ENCODE measurements at places on chromosomes 7 and 10.

GRCh38 chr7:152882576-152883310, 123.2 kb downstream of the ACTR3B start:
- DNase-seq = no peak

DNA sequence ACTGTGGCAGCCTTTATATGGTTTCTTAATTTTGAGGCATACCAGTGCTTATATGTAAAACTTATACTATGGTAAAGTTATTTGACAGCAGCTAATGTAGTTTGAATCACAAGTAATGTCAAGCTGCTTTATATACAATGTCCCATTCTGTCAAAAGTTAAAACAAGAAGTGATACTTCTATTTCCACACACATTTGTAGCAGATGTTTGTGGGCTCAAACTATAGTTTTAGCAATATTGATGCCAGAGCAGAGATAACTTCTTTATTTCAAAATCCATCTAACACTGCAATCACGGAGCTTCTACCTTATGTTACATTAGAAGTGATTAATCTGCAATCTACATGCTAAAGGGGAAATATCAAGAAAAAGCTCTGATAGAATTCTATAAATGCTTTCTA, 149.6 kb downstream of the ADK start:
- no peak for DNase-seq

DNA sequence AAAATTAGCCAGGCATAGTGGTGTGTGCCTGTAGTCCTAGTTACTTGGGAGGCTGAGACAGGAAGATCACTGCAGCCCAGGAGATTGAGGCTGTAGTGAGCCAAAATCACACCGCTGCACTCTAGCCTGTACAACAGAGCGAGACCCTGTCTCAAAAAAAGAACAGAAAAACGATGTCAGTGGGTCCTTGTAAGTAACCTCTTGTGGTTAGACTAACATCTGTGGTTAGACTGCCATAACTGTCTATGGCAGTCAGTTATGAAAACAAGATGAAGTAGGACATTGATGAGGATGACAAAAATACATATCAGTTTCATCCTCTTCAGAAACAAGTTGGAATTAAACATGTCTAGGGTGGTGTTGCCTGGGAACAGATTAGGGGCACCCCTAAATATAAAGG, 53.3 kb downstream of the AKAP9 start:
- DNase-seq = no peak

DNA sequence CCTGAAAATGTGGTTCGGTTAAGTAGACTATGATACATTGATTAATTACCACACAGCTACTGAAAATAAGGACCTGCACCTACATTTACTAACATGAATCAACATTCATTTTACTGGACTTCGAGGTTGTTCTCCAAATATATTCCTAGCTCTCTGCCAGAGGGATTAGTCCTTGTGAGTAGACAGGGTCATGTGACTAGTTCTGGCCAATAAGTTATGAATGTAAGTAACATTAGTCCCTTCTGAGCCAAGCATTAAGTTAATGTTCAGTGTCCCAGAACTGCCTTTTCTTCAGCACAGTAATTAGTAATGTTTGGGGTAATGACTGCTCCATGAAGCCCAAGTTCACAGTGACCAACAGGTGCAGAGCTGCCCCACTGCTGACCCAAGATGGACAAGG, 9.2 kb downstream of the ITIH5 start:
- DNase-seq = no peak

DNA sequence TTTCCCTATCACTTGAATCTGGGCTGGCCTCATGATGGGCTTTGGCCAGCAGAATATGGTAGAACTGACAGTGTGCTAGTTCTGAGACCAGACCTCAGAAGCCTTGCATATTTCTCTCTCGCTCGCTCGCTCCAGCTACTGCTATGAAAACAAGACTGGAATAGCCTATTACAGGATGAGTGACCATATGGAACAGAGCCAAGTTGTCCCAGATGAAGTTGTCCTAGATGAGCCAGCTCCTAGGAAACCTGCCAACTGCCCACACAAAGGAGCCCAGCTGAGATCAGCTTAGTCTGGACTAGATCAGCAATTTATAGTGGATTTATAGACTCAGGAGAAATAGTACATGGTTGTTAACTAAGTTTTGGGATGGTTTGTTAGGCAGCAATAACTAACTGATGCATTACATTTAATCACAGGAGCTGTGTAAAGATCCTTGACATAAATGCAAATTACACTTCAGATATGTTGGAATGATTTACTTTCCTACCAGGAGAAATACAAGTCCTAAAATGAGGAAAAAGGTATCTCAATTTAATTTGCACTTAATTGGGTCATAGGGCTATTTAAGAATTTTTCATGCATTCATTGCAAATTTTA, 6.8 kb upstream of the HECW1 start:
- DNase-seq = no peak

- no peak for DNase-seq
Measured at GRCh38 chr10:27446091-27446918, 57.8 kb upstream of the RAB18 start.

- DNase-seq = no peak
Measured at GRCh38 chr10:91930939-91931338, 7.4 kb downstream of the BTAF1 start.

GRCh38 chr10:117927332-117927731, 119.4 kb downstream of the RAB11FIP2 start:
- DNase-seq = no peak

- no peak for DNase-seq
Measured at GRCh38 chr7:23026164-23026563, 12.2 kb upstream of the HYCC1 start.

DNA sequence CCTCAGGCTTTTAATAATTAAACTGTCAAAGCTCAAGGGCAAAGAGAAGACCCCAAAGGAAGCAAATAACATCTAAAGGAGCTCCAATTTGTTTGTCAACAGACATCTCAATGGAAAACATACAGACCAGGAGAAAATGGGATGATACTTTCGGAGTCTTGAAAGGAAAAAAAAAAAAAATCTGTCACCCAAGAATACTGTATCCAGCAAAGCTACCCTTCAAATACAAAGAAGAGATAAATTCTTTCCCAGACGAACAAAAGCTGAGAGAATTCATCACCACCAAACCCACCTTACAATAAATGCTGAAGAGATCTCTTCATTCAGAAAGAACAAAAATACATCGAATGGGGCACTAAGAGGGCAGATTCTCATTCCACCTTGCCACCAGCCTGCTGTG, 232.8 kb downstream of the PTPRN2 start:
- DNase-seq = no peak

- DNase-seq = no peak
Measured at GRCh38 chr7:32579776-32580175, 84.5 kb downstream of the AVL9 start.

DNA sequence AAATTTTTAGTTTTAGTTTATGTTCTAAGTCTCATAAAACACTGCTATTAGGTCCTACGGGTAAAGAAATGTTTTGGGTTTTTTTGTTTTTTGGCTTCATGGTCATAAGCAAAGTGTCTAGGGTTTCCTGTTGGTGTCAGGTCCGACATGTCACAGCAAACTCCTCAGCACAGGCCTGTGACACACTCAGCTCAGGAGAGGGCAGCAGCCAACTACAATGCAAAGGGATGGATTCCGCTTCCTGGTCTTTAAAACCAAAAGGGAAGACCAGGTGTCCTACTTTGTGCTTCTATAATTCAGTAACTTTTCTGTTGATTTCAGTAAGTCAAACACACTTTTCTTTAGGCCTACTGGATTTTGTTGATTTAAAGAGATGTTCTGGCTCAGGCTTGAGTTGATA, 83.8 kb upstream of the MACROH2A2 start:
- no peak for DNase-seq

DNA sequence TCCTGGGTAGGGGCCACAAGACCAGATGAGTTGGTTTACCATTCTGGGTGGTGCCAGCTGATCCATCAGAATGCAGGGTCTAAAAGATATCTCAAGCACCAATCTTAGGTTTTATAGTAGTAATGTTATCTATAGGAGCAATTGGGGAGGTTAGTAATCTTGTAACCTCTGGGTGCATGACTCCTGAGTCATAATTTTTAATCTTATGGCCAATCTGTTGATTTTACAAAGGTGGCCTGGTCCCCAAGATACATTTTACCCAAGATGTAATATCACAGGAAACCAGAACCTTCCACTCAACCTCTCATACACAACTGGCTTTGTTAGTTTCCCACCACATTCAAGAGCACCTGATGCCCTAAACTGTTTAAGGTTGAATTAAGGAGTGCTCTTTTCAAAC, 79.5 kb downstream of the C1GALT1 start:
- no peak for DNase-seq

- no peak for DNase-seq
Measured at GRCh38 chr7:135501402-135501801, 8.5 kb downstream of the CNOT4 start.

DNA sequence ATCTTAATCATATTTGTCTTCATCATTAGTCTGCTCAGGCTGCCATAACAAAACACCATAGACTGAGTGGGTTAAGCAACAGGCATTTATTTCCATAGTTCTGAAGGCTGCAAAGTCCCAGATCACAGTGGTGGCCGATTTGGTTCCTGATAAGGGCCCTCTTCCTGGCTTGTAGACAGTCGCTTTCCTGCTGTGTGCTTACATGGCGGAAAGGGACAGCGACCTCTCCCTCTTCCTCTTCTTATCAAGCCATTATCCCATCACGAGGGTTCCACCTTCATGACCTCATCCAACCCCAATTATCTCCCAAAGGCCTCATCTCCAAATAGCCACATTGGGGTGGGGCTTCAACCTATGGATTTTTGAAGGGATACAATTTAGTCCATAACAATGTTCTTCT, 84.0 kb downstream of the LYZL1 start:
- DNase-seq = no peak

DNA sequence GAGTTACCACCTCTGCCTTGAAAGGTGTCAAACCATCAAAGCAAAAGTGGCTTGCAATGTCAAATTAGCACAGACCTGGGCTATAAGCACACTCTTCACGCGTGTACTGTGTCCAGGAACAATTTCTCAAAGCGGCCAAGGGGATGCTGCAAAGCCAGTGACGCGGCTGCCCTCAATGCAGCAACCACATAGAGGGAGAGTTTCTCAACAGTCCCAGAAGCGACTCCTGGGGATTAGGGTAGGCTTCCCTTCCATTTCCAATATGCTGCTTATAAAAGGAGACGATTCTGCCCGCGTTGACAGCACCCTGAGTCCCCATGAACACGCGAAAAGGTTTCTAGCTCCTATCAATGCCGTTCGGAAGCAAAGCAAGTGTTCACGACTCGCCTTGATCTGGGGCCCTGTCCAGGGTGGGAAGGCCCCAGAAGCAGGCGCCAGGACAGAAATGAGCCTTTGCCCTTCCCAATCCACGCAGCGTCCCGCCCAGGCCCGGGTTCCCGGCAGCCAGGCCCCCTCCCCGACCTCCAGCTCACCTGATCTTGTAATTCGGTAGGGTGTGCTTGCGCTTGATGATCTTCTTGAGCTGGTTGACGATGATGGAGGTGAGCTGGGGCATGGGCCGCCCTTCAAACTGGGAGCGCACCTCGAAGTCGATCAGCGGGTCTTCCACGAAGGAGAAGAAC, 1.3 kb downstream of the PDZD8 start:
- peak; percentile 6 for DNase-seq

DNA sequence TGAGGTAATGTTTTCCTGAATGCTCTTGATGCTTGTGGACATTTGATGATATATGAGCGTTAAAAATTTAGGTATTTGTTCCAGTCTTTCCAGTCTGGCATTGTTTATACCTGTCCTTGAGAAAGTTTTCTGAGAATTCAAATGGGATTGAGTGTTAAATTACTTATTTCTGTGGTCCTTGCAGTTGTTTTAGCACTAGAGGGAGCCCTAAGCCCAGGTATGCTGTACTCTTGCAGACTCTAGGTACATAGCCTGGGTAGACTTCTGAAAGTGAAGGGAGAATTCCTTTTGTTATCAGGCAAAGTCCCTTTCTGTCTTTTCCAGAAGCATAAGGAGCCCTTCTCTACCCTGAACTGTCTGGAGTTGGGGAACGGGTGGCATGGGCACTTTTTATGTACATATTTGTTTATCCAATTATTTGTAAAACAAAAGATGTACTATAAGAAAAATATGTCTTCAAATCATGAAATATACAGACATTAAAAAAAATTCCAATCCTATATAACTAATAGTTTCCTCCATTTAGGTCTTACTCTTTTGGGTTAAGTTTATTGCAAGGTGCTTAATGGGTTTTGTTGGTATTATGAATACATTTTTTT, 262.1 kb downstream of the ATRNL1 start:
- no peak for DNase-seq

DNA sequence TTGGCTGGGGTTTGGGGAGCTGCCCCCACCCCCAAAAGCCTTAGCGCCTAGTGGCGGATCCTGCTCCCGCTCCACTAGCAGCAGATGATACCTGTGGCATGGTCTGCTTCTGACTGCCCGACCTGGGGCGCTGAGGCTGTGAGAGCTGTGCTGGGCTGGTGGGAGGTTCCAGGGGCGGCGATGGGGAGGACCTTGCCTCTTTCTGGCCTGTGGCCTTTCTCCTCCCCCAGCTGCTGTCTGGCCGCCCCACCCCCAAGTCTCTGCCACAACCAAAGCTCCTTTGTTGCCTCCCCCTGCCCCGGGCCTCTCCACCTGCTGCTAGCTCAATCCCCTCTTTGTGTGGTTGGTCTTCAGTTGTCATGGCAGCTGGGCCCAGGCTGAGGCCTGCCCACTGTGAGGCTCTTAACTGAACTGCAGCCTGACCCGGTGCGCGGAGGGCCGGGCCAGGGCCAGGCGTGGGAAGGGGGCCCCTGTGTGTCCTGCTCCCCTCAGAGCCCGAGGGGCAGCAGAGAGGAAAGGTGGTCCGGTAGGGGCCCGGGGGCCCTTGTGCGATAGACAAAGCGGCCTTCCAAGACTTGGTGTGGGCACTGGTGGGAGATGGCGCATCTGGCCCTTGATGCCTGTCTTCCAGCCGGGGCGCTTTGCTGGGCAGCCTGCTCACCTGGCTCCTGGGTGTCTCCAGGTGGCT, 4.7 kb downstream of the ZNF775 start:
- DNase-seq = no peak

DNA sequence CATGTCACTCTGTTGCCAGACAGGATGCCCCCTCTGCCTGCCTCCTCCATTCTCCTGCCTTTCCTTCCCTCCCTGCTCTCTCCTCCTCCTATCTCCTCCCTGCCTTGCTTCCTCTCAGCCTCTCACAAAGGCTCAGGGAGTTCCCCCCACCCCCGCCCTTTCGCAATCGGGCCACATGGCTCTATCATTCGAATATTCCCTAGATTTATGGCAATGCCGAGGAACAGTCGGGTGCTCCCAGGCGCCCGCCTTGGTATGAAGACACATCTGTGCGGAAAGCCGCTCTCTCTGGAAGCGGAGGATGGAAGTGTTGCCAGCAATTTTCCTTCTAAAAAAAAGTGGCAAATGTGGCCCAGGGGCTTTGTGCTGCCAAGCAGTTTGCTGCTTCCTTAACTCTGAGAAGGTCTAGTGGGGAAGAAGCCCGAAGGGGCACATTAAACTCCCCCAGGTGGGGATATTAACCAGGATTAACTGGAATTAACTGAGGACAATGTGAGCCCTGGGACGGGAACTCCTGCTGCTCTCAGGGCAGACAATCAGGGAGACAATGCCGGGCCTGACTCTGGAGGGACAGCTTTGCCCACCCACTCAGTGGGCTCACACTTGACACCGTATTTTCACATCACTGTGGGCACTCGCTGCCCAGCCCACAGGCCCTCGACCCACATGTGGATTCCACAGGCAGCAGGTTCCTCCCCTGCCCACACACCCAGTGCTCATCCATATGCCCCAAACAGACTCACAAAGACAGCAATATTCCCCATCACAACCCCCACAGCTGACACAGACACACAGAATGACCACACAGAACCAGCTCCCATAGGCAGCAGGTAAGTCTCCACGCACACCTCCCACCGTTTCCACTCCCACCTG, 88.4 kb upstream of the SMNDC1 start:
- no peak for DNase-seq

Data from stimulated activated CD8-positive, alpha-beta memory T cell treated with anti-CD3 and anti-CD28 coated beads, Interleukin-12 subunit alpha, Interleukin-12 subunit beta, amount 100 ng/mL, for 4 hours (primary cell).